T-helper 22 cell (primary cell): ENCODE measurements at places on chromosomes 12 and 14.

- no peak for DNase-seq
Observed at GRCh38 chr12:116159175-116159574, 118.3 kb downstream of the MED13L start.

DNA sequence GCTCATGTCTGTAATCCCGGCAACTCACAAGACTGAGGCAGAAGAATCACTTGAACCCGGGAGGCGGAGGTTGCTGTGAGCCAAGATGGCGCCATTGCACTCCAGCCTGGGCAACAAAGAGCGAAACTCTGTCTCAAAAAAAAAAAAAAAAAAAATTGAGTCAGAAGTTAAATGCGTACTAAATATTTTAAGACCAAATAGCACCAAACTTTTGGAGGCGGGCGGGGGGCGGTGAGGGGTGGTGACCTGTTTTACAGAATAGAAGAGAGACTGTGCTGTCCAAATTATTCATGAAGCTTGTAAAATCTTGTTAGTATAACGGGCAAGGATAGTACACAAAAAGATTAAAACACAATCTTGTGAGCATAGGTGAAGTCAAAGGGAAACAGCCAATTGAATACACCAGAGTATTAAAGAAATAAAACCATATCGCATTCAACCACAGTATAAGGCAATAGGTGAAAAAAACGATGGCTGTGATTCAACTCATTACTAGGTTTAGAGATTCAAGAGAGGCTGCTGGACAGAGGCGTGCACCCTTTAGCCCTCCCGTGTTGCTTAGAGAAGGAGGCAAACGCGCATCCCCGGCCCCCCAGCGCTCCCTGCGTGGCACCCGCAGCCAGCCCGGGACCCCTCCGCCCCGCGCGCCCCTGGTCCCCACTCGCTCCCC, 571 bp downstream of the ZNF891 start:
- no peak for DNase-seq

GRCh38 chr12:118269806-118270205, 102.9 kb downstream of the TAOK3 start:
- DNase-seq: no peak

- no peak for DNase-seq
Observed at GRCh38 chr14:61575551-61576150, 119.7 kb upstream of the HIF1A start.

- no peak for DNase-seq
Observed at GRCh38 chr12:118846416-118846815, 134.9 kb upstream of the SRRM4 start.

- no peak for DNase-seq
Observed at GRCh38 chr14:57066887-57067513, 201.7 kb downstream of the EXOC5 start.

- no peak for DNase-seq
Observed at GRCh38 chr12:44299524-44299923, 463.6 kb downstream of the TMEM117 start.

- no peak for DNase-seq
Observed at GRCh38 chr12:103773109-103773910, 67.7 kb downstream of the NT5DC3 start.

- no peak for DNase-seq
Observed at GRCh38 chr14:58238252-58239243, 6.1 kb upstream of the PSMA3 start.

- no peak for DNase-seq
Observed at GRCh38 chr14:92780444-92781232, 13.5 kb upstream of the GOLGA5 start.

GRCh38 chr12:112907415-112908157, 824 bp downstream of the OAS1 start:
- DNase-seq: no peak

GRCh38 chr12:95796982-95797289, 6.4 kb upstream of the NTN4 start:
- DNase-seq: no peak

GRCh38 chr14:91243074-91243471, 1.4 kb downstream of the GPR68 start:
- DNase-seq: no peak

GRCh38 chr12:569091-569676, 94.1 kb downstream of the NINJ2 start:
- no peak for DNase-seq

- DNase-seq: no peak
Observed at GRCh38 chr12:111168009-111168900, 200.6 kb downstream of the PHETA1 start.

DNA sequence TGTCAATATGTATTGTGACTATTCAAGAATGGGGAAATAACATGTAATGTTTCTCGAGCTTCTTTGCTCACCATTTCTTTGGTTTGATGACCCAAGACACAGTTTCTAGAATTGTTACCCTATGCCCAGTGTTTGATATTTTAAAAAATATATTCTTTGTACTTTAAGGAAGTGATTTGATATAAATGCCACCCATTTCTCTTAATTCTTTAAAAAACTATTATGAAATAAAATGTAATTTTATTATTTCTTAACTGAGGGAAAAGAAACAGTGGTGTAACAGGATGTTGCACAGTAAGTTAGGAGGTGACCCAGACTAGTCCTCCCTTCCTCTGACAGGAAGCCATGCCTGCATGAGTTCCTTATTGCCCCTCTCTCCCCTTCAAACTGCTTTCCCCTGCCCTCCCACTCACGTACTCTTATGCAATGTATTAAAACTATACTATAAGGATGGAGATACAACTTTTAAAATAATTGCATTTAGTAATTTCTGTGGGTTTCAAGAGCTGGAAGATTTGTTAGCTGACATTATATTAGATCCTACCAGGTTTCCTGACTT, 279.4 kb downstream of the TMTC2 start:
- DNase-seq: no peak

GRCh38 chr12:54136844-54137580, 51.8 kb downstream of the SMUG1 start:
- DNase-seq: no peak

DNA sequence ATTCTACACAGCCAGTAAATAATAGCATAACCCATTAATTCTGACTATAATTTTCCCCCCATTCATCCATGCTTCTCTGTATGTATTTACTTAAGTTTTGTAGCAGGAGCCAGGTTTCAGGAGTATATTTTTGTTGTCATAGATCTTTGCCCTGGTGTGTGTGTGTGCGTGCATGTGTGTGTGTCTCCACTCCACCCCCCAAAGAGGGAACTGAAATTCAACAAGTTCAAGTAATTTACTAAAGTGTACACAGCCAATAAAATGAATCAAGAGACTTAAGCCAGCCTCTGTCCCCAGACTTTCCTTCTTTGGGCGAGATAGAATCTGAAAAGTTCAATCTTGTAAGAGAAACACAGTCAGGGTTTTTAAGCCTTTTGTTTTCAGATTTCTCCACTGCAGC, 792.0 kb downstream of the MED13L start:
- no peak for DNase-seq

- no peak for DNase-seq
Observed at GRCh38 chr12:79057540-79057939, 193.0 kb downstream of the SYT1 start.

- DNase-seq: no peak
Observed at GRCh38 chr12:115398311-115398781, 714.4 kb upstream of the TBX3 start.

DNA sequence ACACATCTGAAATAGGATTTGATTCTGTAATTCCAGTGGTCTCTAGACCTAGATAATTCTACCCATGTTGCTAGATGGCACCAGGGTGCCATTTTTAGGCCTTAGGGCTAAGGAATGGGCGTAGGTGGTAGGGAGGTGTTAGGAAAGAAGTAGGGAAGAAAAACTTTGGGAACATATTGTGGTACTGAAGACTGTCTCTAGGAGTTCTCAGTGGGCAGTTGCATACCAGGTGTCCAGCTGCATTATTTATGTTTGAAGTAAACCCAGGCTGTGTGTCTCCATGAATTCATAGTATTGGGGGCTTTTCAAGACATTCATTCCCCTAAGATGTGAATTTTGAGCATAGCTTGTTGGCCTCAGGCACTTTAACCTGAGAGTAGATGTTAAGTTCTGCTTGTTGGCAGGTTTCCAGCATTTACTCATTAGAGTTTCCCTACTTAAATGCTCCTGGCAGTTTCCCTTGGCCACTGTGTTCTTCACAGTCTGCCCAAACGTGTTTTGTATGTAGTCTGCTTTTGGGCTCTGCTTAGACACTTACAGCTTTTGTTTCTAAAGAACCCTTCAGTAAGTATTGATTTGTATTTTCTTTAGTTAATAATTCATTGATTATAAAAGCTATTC, 31.5 kb upstream of the CCT2 start:
- DNase-seq: no peak

DNA sequence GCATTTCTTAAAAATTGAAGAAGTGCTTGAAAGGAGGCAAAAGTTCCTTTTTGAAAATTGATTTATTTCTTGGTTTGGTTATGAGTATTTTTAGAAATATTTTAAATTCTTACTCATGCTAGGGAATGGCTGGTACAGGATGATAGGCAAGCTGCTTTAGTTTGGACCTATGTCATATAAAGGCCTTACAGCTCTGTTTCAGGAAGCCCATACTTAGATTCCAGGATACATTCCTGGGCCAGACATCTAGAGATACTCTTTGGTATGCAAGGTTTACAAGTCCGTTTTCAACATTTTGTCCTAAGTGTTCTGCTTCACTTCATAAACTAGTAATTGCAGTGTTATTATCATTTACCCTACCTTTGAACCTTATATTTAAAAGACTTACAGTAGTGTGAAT, 186.8 kb downstream of the FUT8 start:
- no peak for DNase-seq

- DNase-seq: no peak
Observed at GRCh38 chr14:69682136-69682535, 70.7 kb downstream of the SUSD6 start.

GRCh38 chr14:21267431-21267845, 1.8 kb downstream of the HNRNPC start:
- no peak for DNase-seq

DNA sequence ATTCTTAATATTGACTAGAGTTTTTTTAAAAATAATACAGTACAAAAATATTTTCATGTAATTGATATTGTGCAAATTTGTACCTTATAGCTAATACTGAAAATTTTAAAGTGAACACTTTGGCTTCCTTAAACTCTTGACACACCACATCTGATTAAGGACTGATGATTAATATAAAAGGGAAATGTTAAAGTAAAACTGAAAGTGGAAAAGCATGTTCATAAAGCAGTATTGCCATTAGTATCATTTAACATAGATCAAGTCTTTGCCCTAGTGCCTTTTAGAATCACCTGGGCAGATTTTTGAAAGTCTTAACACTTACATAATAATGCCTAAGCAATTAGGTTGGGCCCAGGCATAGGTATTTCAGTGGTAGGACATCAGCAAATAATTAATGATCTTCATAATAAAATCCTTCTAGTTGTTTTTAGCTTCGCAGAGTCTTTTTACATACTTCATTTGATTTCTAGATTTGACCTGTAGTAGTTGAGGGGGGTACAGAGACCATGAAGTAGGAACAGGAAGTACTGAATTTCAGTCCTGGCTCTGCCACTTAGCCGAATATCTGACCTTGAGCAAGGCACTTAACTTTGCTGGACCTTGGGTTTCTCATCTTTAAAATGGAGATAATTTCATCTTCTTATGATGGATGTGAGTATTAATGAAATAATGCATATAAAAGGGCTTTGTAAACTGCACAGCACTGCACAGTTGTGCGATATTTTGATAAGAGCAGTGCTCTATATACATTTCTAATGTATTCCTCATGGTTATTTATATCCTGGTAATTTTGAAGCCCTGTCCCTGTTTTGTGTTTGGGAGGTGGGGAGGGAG, 43.7 kb downstream of the MARK3 start:
- no peak for DNase-seq

DNA sequence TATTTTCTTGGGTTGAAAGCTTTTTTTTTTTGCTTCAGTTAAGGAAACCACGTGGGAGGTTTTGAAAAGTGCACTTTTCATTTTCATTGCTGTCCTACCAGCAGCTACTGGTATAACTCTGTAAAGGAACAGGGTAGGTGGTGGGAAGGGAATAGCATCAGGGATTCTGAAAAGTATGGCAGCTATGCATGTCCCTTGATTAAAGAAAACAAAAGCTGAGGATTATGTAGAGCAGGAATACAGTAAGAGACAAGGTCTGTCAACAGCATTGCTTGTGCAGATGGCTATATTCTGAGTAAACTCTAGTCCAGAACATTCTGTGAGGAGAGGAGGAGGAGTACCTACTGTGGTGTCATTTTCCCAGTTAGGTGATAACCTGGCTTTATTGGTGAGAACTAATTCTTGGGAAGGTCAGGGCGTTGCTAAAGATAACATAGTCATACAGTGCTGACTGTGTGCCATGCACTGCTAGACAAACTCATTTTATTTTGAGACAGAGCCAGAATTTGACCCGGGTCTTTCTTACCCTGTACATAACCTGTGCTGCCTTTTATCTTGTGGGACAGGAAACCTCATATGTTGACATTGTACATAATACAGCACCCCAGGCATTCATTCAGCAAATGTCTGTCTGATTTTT, 80.3 kb upstream of the TRAF3 start:
- no peak for DNase-seq

- no peak for DNase-seq
Observed at GRCh38 chr14:71729596-71729995, 202.6 kb upstream of the RGS6 start.

DNA sequence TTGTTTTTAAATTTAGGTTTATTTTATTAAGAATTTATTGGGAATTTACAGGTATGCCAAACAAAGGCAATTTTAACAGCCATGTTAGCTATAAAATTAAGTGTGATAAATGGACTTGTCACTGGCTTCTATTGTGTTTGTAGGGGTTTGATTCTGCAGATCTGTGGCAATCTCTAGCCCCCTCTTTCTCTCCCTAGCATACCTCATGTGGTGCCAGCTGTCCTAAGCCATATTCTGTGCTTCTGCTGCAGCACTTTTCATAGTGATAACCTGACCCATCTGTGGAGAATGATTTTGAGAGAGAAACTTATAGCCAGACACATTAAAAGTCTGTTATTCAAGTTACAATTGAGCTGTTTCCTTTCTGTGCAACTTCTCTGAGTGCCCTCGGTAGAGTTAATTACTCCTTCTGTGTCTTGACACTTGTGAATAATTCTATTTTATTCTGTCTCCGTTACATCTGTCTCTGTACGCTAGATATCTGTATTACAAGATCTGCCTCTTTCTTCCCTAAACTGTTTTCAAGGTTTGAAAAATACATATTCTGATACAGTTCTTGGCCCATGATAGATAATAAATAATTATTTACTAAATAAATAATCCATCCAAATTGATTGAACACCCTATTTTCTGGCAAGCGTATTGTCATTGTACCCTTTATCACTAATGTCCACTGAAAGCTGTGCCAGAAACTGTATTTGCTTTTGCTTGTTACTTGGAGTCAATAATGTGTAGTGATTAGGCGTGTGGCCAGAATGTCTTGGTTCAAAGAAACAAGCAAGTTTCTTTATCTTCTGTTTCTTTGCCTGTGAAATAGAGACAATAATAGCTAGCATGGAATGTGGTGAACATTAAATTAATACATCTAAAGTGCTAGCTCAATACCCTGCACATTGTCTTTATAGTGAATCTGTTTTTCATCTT, 40.0 kb downstream of the FRS2 start:
- no peak for DNase-seq

- DNase-seq: no peak
Observed at GRCh38 chr14:85527445-85528035, 2.4 kb upstream of the FLRT2 start.
